ENCODE measurements at places on chromosomes 7 and 10.

DNA sequence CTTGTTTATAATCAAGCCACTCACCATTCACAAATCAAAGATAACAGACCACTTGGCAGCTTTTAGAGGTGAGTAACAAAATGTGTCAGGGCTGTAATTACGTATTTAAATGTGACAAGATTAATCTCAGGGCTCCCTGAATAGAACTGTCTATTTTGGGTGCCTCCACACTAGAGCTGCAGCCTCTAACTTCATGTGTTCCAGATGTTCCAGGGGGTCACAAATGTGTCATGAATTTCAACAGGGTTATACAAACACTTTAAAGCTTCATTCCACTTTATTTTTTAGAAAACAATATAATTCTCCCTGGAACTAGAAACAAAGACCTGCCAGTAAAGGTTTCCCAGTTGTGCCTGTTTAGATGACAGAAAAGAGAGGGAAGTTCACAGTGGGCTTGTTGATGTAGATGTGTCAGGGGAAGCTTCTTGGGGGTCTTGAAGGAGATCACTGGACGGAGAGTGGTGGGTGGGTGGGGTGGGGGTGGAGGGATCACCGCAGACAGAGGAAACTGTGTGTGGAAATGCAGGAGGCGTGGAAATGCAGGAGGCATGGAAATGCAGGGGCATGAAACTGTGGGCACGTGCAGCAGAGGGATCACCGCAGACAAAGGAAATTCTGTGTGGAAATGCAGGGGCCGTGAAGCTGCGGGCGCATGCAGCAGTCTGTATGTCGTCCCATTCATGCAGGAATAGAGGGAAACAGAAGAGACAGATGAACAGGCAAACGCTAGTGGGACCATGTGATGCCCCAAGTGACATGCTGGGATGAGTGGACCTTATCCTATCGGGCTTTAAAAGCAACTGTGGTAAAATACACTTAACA is 42.0 kb upstream of the TRIL start:
- no peak for DNase-seq

GRCh38 chr7:143325240-143325639 is 9.3 kb downstream of the CLCN1 start:
- DNase-seq = no peak

DNA sequence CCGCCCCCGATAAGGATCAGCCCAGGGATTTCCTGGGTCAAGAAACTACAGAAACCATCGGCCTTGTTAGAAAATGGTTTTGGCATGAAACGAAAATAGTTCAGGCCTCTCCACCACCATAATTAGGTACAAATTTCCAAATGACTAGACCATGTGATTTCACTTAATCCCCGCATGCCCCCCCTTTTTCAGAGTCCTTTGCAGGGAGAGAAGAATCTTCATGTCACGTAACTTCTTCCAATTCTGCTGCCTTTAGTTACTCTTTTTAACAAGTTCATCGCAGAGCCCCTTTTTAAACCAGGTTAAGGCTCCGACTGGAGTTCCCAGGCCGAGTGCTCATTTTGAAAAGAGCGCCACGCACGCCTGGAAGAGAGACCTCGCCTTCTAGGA is 3.4 kb downstream of the PDGFA start:
- no peak for DNase-seq

- no peak for DNase-seq
Observed at GRCh38 chr7:92588561-92588960, 1.6 kb downstream of the FAM133B start.

DNA sequence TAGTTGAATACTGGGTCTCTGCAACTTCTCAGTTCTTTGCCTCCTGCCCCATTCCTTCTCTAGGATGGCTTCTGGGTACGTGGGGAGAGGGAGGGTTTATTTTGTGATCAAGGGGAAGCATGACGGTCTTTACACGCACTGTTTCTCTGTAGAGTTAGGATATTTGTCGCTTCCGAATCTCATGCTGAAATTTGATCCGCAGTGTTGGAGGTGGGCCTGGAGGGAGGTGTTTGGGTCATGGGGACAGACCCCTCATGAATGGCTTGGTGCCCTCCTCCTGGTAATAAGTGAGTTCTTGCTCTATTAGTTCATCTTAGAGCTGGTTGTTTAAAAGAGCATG is 311.2 kb downstream of the GALNT17 start:
- no peak for DNase-seq

Measured in HFF-Myc (cell line).